ENCODE measurements at places on chromosomes 4 and X.

GRCh38 chr4:74583089-74583700 is 138.3 kb downstream of the AREG start:
- peak; percentile 8 for DNase-seq

GRCh38 chrX:154323537-154323936 is 27.9 kb downstream of the TKTL1 start:
- no peak for DNase-seq

- DNase-seq, result no peak
Measured at GRCh38 chrX:21683941-21684340, 25.8 kb upstream of the KLHL34 start.

DNA sequence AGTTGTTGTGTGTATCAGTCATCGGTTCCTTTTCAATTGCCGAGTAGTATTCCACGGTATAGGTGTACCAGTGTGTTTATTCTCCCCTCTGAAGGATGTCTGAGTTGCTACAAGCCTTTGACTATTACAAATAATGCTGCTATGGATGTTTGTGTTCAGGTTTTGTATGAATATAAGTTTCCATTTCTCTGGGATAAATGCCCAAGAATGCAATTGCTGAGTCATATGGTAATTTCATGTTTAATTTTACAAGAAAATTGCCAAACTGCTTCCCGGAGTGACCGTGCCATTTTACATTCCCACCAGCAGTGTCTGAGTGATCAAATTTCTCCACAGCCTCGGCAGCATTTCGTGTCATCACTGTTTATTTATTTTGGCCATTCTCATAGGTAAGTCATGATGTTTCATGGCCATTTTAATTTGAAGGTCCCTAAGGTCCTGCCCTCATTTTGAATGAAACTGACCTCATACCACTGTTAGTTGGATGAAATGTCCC is 73.9 kb downstream of the IRF2 start:
- peak; percentile 91 for DNase-seq

GRCh38 chrX:129572422-129572821 is 32.4 kb downstream of the OCRL start:
- no peak for DNase-seq

DNA sequence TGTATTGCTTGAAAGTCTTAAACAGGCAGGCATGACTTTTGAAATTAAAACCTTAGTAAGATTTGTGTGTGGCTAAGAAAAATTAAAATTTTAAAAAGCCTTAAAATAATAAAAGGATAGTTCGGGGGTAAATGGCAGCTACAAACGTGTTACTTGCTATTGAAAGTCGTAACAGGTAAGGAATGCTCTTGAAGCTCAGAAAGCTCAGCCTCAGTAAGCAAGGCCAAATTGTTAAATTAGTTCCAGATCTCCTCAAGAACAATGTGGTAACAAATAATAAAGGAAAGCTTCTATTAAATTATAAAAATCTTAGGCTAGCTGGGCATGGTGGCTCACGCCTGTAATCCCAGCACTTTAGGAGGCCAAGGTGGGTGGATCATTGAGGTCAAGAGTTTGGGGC is 25.5 kb downstream of the PRMT9 start:
- DNase-seq, result no peak

- DNase-seq, result no peak
Measured at GRCh38 chrX:40617566-40617965, 5.7 kb upstream of the MPC1L start.

GRCh38 chr4:116400480-116400879 is 684.9 kb downstream of the TRAM1L1 start:
- peak; percentile 10 for DNase-seq

- DNase-seq, result no peak
Measured at GRCh38 chr4:118997601-118998000, 108.9 kb downstream of the SYNPO2 start.

DNA sequence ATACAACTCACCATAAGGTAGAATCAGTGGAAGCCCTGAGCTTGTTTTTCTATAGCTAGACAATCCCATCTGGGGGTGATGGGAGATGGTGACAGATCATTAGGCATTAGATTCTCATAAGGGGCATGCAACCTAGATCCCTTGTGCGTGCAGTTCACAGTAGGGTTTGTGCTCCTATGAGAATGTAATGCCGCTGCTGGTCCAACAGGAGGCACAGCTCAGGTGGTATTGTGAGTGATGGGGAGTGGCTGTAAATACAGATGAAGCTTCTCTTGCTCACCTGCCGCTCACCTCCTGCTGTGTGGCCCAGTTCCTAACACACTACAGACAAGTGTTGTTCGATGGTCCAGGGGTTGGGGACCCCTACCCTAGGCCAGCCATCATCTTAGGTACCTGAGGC is 5.9 kb upstream of the GATB start:
- no peak for DNase-seq

DNA sequence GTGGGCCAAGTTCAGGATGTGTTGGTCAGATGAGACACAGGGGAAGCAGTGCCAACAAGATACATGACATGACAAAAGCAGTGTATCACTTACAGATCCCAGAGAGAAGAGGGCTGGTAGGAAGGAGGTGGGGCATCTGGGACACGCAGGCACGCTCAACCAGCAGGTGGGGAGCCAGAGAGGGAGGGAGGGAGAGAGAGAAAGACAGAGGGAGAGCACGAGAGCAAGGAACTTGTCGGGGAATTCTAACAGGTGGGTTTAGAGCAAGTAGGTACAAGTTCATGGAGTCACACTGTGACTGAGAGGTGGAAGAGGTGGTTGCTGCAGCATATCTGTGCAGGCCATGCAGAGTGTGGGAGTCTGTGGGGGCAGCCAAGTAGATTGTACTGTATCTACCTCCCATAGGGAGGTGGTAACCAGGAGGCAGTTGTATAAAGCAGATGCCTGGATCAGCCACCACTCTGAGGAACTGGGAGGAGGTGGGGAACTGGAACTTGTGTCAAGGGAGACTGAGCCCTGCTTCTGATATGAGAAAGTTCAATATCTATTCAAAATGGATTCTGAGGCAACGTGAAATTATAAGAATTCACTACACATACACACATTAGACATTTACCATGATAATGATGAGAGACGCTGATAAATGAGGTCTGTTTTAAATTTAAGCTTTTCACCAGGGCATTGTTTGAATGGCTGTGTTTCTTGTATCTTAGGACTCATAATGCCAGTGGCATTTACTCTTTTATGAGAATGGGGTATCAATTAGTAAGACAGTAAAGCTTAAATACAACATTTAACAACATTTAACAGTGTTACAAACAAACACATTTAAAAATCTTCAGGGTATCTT is 43.7 kb downstream of the BBS12 start:
- no peak for DNase-seq

- DNase-seq, result no peak
Measured at GRCh38 chr4:153022241-153022715, 86.2 kb downstream of the FHDC1 start.

DNA sequence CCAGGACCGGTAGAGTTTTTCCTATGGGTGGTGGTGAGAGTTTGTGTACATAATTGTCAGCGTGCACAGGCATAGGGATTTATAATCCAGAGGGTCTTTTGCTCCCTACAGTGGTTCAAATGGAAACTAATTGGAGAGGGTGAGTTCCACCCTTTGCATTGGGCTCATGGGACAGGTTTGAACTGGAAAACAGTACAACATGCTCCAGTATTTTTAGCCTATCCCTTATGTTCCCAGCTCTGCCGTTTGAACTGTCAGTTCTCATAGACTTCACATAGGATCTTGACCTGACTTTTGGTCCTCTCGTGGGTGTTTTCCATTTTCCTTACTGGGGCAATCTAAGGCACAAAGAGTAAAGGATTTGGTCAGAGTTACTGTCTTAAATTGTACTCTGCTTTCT is 31.8 kb downstream of the FHL1 start:
- DNase-seq, result no peak

- no peak for DNase-seq
Measured at GRCh38 chr4:48046059-48046458, 29.5 kb downstream of the NIPAL1 start.

- no peak for DNase-seq
Measured at GRCh38 chr4:68734095-68734494, 63.6 kb upstream of the UGT2B15 start.

DNA sequence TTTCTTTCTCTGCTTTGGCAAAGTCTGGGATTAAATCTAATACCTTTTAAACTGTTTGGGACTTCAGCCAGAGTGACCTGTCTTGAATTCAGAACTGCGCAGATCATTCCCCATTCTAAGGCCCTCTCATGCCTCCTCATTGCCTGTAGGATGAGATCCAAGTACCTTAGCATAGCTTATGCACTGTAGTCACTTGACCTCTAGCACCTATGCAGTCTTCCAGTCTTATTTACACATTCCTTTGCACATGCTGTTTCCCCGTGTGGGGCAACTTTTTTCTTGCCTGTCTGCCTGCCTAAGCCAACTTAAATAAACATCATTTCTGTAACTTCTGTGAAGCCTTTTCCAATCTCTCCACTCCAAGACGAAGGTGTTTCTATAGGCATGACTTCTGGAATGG is 68.4 kb downstream of the AR start:
- DNase-seq, result no peak

All from suppressor macrophage treated with lipopolysaccharide for 4 hours (primary cell).